ENCODE measurements at places on chromosomes 4 and X.

- no peak for DNase-seq
Measured at GRCh38 chr4:139828966-139829664, 163.5 kb downstream of the MGST2 start.

GRCh38 chrX:2691543-2692220 is 587 bp downstream of the CD99 start:
- DNase-seq = no peak

- DNase-seq = no peak
Measured at GRCh38 chrX:130696542-130696941, 206.5 kb downstream of the ENOX2 start.

DNA sequence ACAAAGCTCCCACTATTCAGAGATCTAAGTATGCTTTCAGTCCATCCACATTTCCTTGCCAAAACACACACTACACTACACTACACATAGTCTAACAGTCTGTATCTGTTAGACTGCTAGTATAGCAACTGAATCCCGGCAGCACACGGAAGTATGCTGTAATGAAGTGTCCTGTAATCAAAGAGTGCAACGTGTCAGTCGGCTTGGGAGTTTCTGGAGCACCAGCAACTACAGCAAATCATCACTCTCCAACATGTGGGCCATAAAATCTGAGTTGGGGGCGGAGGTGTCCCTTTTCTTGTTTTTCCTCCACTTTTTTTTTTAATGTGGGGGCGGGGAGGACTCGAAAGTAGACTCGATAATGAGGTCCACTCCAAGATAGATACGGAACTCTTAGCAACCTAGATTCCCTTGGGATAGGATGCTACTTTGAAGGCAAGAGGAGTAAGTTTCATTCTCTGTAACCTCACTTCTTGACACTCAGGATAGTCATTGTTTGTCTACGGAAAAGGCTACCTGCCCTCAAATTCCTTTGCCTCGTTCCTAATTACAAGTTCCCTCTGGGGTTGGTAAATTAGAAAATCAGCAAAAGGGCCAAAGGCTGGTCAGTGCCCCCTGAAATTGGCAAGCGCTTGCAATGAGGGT is 722 bp downstream of the SLC10A7 start:
- peak; percentile 41 for DNase-seq

DNA sequence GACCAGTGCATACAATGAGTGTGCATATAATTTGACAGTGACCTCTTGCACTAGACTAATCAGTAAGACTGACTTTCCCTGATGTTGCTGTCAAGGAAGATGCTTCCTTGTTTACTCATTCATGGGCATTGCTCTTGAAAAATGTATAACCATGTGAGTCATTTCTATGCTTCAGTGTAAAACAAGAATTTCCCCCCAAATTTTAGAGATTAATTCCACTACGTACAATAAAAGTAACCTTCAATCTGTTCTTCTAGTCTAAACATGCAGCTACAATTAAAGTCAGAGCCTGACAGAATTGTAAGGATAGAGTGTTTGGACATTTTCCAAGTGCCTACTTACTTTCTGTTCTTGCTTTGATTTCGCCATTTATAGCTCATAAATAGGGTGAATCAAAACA is 935.7 kb downstream of the RAPGEF2 start:
- DNase-seq = no peak

GRCh38 chrX:47571215-47571614 is 10.2 kb downstream of the ARAF start:
- no peak for DNase-seq

DNA sequence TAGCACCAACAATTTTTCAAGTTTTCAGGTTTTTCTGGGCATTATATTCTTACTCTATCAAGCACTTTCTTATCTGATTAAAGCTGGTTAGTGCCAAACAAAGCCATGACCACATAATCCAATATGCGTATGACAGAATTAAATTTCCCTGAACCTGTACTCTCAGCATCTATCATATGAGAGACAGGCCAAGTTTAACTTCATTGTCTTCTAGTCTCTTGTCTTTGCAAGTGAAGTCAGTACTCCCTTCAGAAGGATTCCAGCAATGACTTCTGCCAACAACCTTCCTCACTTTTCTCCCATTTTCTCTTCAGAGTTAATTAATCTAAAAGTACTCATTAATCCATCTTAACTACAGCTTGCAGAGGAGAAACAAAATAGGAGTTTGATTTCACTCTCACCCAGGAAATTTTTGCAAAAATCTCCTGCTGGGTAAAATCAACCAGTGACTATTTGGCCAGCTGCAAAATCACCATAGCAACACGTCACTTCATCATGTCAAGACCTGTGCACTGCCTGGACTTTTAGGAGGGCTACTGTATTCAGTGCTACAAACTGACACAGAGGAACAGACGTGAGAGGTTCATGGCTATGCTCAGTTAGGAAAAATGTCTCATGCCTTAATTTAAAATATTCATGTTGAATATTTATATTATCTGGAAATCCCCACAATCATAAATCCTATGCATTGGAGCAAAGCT is 208.4 kb downstream of the ANTXR2 start:
- no peak for DNase-seq

- no peak for DNase-seq
Measured at GRCh38 chr4:54708339-54709279, 50.9 kb downstream of the KIT start.

DNA sequence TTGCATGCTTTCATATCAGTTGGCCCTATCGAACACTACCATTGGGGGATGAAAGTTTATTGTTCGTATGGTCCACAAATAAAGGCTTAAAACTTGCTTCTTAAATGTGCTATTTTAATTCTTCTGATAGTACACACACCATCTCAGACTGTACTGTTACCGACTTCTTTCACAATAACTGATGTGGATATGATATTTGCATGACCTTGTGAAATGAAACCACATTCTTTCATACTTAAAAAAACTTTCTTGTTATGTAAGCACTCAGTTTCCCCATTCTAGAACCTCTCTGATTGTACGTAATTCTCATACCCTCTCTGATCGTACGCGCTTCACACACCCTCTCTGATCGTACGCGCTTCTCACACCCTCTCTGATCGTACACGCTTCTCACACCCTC is 12.0 kb upstream of the WDR19 start:
- DNase-seq = no peak

DNA sequence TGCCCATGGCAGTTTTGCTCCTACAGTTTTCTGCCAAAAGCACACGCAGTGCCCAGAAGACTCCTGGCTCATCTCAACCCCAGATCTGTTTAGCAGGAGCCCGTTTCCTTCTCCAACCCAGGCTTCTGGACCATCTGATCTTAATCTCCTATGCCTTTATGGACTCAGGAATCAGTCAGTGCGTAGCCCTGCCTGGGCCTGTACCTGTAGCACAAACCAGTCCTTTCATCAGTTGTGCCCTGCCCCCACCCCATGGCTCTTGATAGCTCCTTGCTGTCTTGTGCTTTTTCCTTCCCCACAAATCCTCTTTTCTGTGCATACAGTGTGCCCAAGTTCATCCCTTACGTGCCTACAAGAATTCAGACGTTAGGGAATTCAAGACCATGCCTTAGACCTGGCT is 1.5 kb downstream of the ZNF718 start:
- DNase-seq = no peak

- no peak for DNase-seq
Measured at GRCh38 chrX:39381422-39381821, 580.2 kb downstream of the MID1IP1 start.

GRCh38 chrX:1212532-1212931 is at the start of gene CRLF2:
TSS of gene CRLF2 (minus strand) at chrX:1212649. CDS start at chrX:1212634, 15 bp downstream.
- DNase-seq = peak; percentile 72

GRCh38 chrX:154775419-154776349 is 13.0 kb downstream of the DKC1 start:
- DNase-seq = peak; percentile 35

DNA sequence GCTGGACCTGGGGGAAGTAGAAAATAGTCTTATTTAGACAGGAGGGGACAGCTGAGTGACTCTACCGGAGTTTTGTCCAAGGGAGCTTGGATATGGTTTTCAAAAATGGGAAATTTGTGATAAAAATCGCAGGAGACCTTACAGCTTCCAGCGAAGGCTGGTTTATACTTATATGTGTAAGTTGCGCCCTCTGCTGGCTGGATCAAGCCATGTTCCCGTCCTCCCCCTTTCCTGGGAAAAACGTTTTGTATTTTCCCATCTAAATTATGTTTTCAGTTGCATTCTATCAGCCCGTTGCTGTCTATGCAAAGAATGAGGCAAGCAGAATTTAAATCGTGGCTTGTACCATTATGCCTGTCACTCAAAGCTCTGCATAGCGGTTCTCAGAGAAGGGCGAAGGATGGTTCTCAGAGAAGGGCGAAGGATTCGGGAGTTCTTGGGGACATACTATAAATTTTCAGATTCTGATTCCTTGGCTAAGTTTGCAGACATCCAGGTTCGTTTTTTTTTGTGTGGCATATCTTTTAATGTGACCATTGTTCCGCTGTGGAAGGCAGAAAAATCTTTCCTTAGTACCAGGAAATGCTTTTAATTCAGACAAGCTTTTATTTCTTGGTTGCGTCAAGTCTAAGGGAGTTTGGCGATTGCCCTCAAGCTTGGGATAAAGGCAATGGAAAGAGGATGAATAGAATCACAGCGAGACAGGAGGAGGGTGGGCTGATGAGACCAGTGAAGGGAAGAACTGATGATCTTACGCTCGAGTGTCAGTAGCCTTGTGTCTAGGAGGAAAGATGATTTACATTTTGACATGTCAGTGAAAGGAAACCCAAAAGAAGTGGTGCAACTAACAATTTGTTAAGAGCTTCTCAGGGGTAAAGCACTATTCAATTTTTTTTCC is 128.5 kb upstream of the ARX start:
- peak; percentile 29 for DNase-seq

DNA sequence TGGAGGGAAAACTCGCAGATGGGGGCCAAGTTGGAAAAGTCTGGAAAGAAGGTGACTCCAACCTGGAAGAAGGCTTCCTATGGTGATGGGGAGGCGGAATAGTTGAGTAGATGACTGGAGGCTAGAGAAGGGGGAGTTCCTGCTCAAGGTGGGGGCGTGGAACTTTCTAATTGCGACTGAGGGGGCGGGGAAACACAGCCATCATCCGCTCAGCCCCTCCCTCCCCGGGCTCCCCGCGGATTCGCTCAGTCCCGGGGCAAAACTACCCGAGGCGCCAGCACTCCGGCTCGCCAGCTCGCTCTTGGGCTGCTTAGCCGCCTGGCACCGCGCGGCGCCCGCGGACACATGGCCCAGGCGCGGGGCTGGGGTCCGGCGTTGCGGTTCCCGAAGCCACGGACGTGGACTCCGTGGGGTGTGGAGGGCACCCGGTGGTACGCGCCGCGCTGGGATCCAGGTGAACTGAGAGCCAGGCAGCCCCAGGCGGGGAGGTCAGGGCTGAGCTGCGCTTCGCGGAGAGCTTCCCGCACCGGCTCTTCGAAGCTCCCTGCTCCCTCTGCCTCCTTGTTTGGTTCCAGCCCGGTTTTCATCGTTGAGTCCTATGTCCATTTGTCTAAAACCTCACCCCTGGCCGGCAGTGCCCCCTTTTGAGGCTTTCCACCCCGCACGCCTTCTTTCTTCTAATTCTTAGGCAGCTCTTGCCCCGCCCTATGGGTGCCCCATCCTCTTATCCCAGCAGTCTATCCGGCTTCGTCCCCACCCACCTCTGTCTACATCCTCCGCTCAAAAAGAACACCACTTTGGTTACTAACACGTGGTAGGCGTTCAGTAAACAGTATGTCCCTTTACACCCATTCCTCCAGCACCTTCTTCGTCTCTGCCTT is 38.9 kb downstream of the STARD8 start:
- DNase-seq = peak; percentile 29

- DNase-seq = no peak
Measured at GRCh38 chr4:135949931-135950330, 1582.4 kb downstream of the PCDH18 start.

- no peak for DNase-seq
Measured at GRCh38 chr4:532588-533317, 33.7 kb downstream of the PIGG start.

DNA sequence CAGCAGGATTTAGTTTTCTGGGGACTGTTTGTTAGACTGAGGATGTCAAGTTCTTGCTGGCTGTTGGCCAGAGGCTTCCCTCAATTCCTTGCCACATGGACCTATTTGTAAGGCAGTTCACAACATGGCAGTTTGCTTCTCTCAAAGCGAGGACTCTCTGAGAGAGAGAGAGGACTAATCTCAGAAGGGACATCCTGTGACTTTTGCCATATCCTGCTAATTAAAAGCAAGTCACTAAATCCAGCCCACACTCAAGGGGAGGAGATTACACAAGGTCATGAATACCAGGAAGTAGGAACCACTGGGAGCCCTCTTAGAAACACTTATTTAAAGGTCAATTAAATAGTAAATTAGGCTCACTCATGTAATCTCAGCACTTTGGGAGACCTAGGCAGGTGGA is 38.2 kb downstream of the PPP1R2C start:
- DNase-seq = no peak

- peak; percentile 18 for DNase-seq
Measured at GRCh38 chrX:150450519-150451177, 87.5 kb downstream of the MAMLD1 start.

DNA sequence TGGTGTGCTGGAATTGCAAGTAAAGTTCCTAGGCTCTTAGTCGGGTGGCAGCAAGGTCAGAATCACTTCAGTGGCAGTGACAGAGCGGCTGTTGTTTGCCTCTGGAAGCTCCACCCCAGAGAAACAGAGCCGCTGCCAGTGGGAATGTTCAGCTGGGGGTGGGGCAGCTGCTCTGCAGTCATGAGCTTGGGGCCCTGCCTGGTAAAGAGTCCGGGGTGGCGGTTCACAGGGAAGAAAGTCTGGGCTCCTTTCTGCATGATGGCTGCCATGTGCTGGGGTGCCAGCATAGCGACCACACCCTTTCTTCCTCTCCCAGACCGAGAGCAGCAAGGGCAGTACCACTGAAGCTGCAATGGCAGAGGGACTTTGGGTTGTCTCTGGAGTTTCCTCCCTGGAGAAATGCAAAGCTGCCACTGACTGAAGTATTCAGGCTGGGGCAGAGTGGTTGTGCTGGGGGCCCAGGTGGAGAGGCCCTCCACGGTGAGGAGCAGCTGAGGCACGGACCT is 108.8 kb upstream of the CENPE start:
- DNase-seq = no peak

DNA sequence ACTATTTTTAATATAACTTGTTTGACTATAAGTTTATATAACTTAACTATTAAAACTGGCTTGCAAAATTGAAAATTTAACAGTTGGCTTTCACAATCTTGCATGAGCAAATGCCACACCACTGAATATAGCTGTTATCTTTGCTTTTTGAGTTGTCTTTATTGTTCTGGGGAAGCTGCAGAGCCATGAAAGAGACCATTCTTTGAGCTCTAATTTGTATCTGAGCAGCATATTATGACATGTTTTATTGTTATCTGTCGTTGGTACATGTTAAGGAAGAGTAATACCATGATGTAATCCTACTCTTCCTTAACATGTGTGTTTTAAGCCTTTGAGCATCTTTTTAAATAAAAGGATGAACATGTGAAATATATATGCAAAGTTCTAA is 97.1 kb upstream of the ANK2 start:
- no peak for DNase-seq

DNA sequence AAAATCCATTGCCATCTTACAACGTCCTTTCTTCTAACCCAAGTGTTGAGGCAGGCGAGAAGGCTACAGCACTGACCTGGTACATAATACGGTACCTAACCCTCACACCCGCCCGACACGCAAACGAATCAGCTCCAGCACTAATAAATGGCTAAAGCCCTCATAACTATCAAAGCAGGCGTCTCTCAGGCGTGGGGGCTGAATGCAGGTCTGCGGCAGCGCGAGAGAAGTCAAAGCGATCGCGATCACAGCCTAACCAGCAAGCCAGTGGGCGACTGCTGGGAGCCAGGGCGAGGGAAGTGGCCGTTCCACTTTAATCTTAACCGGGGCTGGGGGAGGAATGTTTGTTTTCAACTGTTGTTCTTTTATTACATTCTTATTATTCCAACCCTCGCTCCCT is 1.5 kb downstream of the CDX4 start:
- no peak for DNase-seq
